ENCODE measurements at places on chromosomes 3 and 15.

DNA sequence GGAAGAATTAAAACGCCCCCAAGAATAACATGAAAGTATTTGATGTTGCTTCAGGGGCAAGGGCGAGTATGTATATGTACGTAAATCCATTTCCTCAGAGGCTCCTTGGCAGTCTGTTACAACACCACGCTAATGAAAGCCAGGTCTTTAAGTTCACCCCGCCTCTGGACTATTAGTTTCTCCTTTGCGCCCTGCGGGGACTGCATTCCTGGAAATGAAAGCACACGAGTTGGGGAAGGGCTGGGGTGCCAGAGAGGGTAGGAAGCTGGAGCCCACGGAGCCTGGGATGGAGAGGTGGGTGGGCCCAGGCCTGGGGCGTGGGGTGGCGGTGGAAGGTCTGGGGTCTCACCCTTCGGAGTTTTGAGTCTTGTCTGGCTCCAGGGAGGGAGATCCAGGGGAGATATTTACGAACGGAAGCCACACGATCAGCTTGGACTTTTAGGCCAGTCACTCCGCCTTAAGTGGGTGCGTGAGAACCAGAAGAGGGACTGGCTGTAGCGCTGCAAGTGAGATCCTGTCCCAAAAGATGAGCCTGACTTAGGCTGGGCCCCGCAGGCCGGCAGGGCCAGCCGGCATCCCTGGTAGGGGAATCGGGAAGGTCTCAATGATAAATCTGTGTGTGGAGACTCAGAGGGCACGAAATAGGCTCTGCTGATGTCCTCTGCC, 1.6 kb upstream of the PLCL2 start:
- DNase-seq = no peak

DNA sequence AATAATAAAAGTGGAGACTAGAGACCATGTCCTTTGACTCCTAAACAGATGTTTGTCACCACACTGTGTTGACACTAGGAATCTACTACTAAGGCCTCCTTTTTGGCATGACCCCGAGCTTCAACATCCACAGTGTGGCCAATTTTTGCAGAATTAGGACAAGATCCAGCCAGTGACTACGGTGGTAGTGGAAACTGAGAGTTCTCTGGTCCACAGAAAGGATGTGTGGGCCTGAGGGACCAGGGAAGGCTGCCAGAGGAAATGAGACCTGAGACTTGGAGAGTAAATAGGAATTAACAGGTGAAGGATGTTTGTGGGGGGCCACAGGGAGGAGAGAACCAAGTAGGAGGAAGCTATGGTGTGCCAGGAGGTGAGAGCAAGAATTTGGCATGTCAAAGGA, 122.7 kb downstream of the CHCHD6 start:
- no peak for DNase-seq

- DNase-seq = peak; percentile 38
Measured at GRCh38 chr15:60672400-60672799, 193.5 kb upstream of the ICE2 start.

GRCh38 chr15:52361494-52361893, 65.9 kb upstream of the MYO5C start:
- DNase-seq = no peak

GRCh38 chr15:48992545-48992944, 28.8 kb upstream of the SHC4 start:
- no peak for DNase-seq

GRCh38 chr15:58694641-58695398, 54.7 kb downstream of the ADAM10 start:
- DNase-seq = no peak

DNA sequence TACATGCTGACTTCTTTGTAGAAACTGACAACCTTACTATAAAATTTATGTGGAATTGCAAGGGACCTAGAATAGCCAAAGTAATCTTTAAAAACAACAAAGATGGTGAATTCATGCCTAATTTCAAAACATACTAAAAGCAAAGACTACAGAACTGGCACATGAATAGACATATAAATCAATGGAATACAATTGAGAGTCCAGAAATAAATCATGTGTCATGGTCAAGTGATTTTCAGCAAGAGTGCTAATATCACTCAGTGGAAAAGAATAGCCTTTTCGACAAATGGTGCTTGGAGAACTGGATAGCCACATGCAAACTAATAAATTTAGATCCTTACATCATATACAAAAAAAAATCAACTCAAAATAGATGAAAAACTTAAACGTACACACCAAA, 8.7 kb downstream of the IMPG2 start:
- DNase-seq = no peak

DNA sequence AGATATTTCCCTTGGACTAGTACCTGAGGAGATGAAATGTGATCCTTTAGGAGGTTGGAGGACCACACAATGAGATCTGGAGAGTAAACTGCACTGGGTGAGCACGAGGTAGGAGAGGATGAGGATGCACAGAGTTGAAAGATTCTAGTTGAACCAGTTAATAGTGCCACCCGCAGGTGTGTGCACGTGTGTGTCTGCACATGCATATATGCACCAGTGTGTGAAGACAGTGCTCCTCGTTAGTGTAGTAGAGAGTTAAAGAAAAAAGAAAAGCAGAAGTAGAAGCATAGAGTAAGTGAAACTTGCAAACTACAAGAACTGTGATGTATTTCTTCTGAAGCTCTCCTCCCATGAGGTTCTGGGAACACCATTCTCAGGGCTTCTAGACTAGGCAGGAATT, 8.4 kb downstream of the MED12L start:
- no peak for DNase-seq
